AG04450 (cell line): ENCODE measurements at places on chromosomes 2 and 18.
A peak's percentile ranks its signal among the peaks of the same experiment; 100 is the strongest.

GRCh38 chr2:95079199-95079683 lies 42.4 kb downstream of the MRPS5 start:
- DNase-seq: no peak

- DNase-seq: no peak
Measured at GRCh38 chr2:191463790-191464189, 214.1 kb upstream of the NABP1 start.

DNA sequence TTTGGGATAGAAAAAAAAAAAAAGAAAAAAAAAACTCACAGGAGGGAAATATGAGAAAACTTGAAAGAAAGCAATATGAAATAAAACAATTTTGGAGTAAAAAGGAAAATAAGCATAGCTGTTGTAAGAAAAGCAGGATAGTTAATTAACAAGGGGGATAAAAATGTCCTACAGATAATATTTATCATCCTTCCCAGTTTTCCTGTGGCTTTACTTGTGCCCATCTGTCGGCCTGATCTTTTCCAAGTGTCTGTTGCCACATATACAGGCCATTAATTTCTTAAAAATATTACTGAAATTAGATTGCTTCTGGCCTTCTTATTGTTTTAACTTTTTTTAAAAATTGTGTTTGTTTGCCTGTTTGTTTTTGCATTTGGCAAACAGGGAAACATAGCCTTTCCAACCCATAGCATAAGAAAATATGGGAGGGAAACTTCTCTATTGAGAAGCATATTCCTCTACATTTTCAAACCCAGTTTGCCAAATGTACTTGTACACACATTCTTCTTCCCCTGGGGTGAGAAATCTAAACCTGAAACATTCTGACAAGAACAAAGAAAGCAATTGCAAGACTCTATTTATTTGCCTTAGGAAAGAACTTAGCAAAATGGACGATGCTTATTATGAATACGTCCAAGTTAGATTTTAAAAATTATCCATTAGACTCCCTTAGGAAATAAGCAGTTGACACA lies 272.3 kb downstream of the CDH20 start:
- DNase-seq: no peak

DNA sequence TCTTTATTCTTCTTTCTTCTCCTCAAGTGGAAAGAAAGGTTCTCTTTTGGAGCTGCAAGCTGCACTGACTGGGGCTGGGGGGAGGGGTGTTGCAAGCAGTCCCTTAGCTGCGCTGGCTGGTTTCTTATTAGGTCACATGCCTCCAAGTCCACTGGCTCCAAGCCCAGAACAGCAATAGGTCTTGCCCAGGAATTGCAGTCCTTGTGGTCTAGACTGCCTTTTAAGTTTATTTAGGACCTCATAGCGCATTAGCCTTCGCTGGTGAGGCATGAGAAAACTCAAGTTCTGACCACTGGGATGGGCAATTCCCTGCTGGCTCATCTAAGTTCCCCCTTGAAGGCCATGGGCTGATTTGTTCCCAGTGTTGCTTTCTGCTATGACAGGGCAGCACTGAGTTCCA lies 138.6 kb upstream of the SCN7A start:
- peak; percentile 90 for DNase-seq

DNA sequence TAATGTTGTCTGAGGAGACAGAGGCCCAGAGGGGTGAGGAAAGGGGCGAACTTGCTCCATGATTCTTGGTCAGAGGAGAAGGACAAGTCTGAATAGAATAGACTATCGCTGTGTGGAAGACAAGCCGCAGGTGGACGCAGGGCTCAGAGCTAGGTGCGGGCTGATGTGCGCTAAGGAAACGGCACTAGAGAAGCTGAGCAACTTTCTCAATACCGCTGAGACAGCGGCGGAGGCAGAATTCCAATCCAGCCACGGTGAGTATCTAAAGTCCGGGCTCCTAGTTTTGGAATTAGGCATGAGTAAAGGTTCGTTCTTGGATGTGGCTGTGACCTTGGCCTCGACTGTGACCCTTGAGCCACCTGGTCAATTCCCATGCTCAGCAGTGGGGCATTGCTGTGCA lies 47.8 kb downstream of the CAPN13 start:
- DNase-seq: no peak

DNA sequence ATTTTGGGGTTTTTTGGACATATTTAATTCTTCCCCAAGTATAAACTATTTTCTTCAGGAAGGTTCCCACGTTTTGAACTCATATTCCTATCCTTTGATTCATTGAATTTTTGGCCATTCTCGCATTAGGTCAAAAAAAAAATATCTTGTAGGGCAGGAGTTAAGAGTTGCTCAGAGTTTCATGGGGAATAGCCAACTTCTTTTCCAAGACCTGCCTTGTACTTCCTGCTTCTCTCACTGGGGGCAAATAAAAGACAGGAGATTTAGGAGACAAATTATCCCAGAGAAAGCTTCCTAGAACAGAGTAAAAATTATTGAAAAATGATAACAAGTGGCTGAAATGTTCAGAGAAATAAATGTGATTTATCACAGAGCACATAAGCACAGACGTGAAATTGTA lies 55.2 kb upstream of the BCL11A start:
- DNase-seq: no peak

GRCh38 chr2:20596193-20596972 lies 54.5 kb downstream of the HS1BP3 start:
- no peak for DNase-seq

DNA sequence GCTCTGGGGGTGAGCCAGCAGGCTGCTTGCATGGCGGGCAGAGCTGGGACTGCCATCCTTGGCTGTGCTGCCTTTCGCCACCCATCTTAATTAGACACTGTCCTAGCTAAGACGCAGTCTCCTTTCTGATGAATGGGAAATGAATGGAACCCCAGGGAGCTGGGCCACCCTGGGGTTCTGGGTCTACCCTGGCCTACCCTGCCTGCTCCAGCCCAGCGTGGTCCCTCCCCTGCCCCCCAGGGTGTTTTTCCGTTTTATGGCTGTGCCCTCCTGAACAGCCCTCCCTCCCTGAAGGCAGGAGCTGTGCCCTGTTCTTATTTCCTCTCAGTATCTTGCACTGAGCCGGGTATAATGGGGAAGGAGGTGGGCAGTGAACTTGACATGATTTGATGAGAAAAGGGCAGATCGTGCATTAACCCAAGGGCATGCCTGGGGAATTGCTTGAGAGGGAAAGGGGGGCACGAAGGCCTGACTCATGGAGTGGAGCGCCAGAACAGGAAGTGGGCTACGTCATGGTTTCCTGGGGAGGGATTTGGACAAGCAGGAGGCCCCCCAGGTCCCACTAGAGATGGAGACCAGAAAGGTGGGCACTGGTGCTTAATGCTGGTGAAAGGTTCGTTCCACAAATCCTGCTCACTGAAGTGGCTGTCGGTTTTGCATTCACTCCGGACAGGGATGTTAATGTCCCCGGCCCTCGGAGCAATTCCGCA lies 165.0 kb downstream of the KLHL29 start:
- no peak for DNase-seq

DNA sequence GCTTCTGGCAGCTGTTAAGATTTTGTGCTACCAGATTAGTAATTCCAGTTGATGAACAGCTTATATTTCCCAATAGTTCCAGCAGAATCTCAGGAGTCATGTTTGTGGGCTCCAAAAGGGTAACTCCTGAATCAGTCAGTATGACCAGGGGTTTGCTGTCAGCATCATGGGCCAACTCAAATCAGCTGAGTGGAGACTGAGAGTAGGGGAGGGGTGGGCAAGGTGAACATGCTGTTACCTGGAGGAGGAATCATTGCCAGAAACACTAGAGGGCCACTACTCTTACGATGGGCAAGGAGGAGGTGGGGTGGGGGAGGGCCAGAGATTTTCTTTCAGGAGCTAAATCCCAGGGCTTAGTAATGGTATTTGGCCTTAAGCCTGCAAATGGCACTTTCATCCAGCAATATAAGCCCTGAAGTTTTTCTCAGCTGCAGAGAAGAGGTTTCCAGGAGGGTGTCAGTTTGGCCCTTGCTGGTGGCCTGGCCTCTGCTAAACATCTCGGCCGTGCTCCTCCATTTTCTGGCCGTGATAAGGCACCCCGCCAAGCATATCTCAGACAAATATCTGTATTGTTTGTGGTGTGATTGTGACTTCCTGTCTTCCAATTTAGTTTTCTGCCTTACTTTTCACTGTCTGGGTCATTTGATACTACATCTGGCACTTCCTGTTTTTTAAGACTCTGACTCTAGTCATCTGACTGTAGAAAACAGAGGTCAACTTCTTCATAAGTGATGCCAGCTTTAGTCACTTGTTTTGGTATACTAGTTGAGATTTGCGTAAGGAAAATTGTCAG lies 120.5 kb upstream of the CXCR4 start:
- DNase-seq: no peak

GRCh38 chr2:157628477-157629415 lies at the start of gene ACVR1C:
TSS of gene ACVR1C (minus strand) at chr2:157628864. CDS start at chr2:157628644, 220 bp downstream.
- no peak for DNase-seq

- DNase-seq: no peak
Measured at GRCh38 chr18:824179-824578, 12.1 kb upstream of the YES1 start.

DNA sequence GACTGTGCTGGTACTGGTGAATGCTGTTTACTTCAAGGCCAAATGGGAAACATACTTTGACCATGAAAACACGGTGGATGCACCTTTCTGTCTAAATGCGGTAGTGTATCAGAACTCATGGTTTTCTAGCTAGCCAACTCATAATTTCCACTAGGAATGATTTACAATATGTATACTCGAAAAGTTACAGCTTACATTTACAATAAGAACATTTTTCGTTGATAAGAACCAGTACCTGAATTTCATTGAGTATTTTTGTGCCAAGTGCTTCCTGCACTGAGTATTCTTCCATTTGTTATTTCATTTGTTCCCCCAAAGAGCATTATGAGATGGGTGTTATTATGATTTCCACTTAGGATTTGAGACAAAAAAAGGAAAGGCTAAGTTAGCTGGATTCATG lies 21.9 kb downstream of the SERPINB12 start:
- no peak for DNase-seq

- DNase-seq: no peak
Measured at GRCh38 chr2:6564326-6564725, 301.4 kb downstream of the CMPK2 start.

GRCh38 chr18:8480506-8481328 lies 128.5 kb upstream of the RAB12 start:
- peak; percentile 34 for DNase-seq

GRCh38 chr2:14420851-14421250 lies 211.7 kb upstream of the LRATD1 start:
- no peak for DNase-seq

DNA sequence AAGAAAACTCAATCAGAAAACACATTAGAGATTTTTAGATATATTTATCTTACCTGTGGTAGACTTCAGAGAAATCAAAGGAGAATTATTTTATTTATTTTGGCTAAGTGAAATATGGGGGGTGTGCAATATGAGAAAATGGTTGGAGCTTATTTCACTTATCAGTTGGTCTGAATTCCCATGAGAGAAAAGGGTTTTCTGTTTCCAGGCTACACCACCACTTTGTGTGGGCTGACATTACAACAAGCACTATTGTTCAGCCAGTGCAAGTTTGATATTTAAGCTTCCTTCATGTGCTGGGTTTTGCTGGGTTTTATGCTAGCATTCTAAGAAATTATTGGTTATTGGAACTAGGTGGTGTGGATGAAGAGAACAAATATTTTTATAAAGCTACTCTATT lies 33.5 kb downstream of the RMND5A start:
- DNase-seq: no peak

DNA sequence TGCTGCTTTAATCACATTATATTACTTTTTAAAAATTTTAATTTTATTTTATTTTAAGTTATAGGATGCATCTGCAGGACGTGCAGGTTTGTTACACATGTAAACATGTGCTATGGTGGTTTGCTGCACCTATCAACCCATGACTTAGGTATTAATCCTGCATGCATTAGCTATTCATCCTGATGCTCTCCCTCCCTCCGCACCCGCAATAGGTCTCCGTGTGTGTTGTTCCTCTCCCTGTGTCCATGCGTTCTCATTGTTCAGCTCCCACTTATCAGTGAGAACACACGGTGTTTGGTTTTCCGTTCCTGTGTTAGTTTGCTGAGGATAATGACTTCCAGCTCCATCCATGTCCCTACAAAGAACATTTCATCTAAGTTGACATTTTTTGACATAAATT lies 283.2 kb downstream of the CYRIA start:
- no peak for DNase-seq

DNA sequence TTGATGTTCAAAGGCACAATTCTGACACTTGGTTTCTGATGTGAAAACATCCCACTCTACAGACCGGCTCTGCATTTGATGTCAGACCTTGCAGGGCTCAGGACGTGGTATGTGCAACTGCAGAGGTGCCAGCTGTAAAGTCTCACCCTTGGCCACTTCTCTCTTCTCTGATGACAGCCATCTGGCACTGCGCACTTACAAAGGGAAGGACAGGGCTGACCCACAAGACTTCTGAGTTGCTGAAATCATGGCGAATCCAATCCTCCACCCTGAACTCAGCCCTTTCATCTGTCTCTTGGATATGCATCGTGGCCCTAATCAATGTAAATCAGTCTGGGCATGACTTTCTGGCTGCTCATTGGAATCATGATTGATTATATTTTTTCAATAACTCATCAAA lies 82.5 kb downstream of the SEPTIN10 start:
- DNase-seq: no peak

DNA sequence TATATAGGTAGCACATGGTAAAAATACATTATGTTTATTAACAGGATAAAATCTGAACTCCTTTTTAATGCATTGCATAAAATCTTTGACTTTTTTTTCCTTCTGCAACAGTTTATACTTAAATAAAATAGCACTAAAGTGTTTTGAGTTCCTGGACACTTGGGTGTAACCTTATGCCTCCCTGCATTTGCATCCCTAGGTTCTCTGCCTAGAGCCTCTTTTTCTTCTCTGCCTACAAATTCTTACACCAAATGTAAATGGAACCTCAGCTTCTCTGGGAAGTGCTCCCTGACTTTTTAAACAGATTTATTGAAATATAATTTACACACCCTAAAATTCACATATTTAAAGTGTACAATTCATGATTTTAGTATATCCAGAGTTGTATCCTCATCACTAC lies 1017.6 kb downstream of the CNTNAP5 start:
- DNase-seq: no peak

GRCh38 chr2:100529900-100530299 lies 32.9 kb upstream of the PDCL3 start:
- DNase-seq: no peak

GRCh38 chr18:66990909-66991308 lies 387.0 kb upstream of the CDH19 start:
- no peak for DNase-seq

GRCh38 chr2:20538308-20539132 lies 91.6 kb downstream of the RHOB start:
- DNase-seq: no peak

- DNase-seq: no peak
Measured at GRCh38 chr18:77870199-77870598, 620.6 kb downstream of the GALR1 start.

- DNase-seq: no peak
Measured at GRCh38 chr2:229176136-229176535, 95.0 kb downstream of the PID1 start.

- DNase-seq: no peak
Measured at GRCh38 chr2:161135951-161136593, 24.2 kb upstream of the TANK start.

GRCh38 chr2:220005362-220005761 lies 377.9 kb downstream of the SLC4A3 start:
- no peak for DNase-seq

GRCh38 chr2:12320991-12321641 lies 395.6 kb upstream of the TRIB2 start:
- peak; percentile 90 for DNase-seq

- DNase-seq: no peak
Measured at GRCh38 chr2:9422321-9423099, 818 bp downstream of the ITGB1BP1 start.

GRCh38 chr2:26521054-26521912 lies 43.4 kb upstream of the OTOF start:
- no peak for DNase-seq
